ENCODE measurements at places on chromosomes 1 and 21. TPM values are rescaled to one million over a fixed set of nuclear protein-coding genes. Genes with fewer than 3 reads are reported as not detected.

The LENEP gene
- total RNA-seq = not detected

- DNase-seq = no peak
Measured at GRCh38 chr21:14878971-14879370, 185.8 kb downstream of the NRIP1 start.

The WNT3A gene
- total RNA-seq = not detected

GRCh38 chr1:10901091-10901890 is 104.8 kb upstream of the CASZ1 start:
- no peak for DNase-seq

DNA sequence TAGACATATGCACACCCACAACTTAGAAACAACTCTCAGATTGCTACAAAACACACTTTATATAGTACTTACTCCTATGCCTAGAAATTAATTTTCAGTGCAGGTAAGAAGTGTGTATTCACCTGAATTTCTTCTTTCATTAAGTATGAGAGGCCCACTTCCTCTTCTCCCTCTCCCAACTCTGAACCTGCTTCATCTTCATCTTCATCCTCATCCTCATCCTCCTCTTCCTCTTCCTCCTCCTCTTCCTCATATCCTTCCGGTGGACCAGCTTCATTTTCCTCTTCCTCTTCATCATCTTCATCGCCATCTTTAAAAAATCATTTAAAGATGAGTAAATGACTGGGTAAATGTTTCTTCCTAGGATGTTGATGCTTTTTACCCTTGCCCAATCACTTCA is 9.4 kb downstream of the ANP32E start:
- no peak for DNase-seq

Data from omental fat pad (tissue), 4 donors.